Activated naive CD8-positive, alpha-beta T cell treated with anti-CD3 and anti-CD28 coated beads, Interleukin-2, amount 10 ng/mL, durations not matched to agents 7 days and 5 days (primary cell): ENCODE measurements at places on chromosomes 12 and 14.

GRCh38 chr12:50933459-50934124, 18.8 kb upstream of the HIGD1C start:
- no peak for DNase-seq

- no peak for DNase-seq
Observed at GRCh38 chr12:26231921-26232320, 36.5 kb downstream of the SSPN start.

- no peak for DNase-seq
Observed at GRCh38 chr12:129068684-129069083, 215.4 kb downstream of the GLT1D1 start.

DNA sequence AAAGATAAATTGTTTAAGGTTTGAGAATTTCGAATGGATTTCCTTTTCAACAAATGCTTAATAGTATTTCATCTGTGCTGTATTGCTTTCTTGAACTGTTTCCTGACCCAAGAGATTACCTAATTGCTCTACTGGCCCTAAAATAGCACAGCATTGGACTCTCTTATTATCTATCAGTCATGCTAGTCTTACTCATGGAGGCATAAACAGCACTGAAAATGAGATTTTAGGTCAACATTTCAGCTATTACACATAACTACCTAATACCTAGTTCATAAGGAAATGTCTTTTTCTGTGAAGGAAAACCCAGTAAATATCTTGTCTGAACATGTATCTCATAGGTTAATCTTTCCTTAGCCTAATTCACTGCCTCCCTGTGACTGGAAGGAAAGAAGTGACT, 4.3 kb upstream of the ABCD2 start:
- no peak for DNase-seq

DNA sequence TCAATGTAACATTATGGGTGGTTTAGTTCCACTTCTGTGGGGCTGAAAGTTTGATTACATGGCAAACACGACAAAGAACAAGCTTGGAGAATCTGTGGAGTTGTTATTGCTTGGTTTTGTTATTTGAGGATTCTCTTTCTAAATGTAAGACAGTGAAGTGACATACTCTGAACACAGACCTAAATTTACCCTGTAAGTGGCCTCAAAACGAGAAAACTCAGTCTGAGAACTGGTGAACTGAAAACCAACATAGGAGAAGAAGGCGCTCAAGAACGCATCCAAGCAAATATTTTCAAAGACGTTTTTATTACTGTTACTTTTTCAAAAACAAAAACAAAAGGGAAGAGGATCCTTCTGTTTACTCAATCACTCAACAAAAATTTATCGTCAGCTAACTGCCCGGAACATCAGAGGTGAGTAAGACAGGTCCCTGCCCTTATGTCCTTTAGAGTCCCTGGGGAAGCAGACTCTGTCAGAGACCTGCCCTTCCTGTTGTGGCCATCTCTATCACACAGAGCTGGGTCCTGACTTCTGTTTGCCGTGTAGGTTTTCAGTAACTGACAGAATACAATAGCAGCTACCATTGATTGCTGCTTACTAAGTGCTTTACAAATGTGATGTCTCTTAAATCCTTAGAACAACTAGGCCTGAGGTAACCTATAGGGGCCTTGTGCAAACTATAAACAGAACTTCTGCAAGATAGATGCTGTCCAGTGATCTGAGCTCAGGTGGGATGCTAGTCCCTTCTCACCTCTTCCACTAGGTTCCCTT, 79.3 kb upstream of the C12orf71 start:
- no peak for DNase-seq

DNA sequence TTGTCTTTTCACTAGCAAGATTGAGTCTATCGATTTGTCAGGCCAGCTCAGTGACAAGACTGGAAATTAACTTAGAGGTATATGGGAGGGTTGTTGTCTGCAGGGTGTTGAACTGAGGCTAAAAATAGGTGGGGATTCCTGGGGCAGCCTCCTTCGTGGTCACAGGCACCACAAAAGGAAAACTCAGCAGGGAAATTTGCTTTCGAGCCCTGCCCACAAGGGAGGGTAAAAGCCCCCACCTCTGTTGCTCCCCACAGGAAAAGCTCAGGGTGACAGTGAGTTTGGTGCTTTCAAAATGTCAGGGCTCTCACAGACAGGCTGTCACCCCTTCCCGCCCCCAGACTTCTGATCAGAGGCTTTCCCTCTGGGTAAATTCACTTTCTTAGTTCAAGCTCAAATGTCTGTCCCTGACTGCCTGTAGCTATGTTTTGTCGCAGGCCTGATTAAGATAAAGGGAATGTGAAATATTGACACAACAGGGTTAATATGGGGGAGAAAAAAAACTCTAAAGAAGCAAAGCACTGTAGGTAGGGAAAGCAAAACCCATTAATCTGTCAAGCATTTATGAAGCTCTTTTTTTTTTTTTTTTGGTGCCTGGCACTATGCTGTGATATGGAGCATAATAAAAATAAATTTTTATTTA, 11.7 kb upstream of the NFKBIA start:
- DNase-seq: peak; percentile 51

- no peak for DNase-seq
Observed at GRCh38 chr14:61090432-61091216, 109.6 kb downstream of the SLC38A6 start.

DNA sequence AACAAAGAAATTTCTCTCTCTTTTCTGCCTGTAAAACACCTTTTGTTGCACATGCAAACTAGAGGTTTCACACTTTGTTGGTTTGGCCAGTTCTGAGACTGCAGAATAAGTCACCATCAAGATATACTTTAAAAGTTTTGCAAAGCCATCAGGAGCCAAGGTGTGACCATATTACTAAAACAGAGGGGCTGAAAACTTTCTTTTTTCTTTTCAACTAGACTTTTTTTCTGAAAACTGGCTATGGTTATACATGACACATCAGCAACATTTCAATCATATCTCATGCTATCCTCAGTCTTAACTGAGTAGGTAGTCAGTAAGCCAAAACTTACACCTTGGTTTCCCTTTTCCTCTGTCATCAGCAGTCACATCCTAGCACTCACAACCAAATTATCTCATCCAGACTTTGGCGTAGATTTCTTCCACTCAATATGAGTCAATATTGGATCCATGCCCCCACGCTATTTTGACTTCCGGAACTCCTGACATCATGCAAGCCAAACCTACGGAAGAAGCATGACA, 4.1 kb upstream of the IFNG start:
- DNase-seq: no peak

DNA sequence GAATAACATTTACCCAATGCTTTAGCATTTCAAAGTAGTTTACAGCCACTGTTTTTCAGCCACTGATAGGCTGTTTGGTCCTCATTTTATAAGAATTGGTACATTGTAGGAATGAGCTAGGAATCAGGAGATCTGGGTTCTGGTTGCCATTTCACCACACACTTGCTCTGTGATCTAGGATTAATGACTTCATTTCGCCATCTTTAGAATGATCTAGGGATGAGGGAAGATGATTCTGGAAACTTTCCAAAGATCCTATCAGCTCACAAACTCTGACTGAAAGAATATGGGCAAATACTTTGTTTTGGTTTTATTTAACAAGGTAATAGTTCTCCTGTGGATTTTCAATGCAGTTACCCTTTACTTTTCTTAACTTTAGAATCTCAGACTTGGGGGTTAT, 155.0 kb downstream of the GCH1 start:
- no peak for DNase-seq

DNA sequence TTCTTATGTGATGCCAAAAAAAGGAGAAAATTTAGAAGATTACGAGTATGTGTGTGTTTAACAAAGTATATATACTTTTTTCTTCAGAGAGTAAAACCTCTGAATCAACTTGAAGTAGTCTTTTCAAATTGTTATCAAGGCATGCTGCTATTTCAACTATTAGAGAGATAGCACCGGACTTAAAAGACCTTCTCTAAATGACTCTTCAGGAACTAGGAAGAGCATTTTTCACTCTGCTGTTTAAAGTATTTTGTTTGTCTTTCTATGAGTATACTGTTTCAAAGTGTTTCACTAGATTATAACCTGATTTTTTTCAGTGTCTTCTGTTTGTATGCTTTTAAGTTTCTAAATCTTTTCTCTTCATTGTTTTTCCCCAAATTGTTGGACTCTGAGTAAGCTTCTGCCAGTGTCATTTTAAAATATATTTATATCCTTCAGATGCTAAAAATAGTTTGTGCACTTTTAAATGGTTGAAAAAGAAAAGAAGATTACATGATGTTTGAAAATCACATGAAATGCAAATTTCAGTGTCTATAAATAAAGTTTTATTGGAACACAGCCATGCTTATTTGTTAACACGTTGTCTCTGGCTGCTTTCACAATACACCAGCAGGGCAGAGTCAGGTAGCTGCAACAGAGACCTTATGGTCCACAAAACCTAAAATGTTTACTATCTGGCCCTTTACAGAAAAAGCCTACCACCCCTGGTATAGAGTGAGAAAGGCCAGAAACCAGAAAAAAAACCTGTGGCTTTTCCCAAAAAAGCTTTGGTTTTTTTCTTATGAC, 21.3 kb downstream of the CRADD start:
- DNase-seq: no peak

DNA sequence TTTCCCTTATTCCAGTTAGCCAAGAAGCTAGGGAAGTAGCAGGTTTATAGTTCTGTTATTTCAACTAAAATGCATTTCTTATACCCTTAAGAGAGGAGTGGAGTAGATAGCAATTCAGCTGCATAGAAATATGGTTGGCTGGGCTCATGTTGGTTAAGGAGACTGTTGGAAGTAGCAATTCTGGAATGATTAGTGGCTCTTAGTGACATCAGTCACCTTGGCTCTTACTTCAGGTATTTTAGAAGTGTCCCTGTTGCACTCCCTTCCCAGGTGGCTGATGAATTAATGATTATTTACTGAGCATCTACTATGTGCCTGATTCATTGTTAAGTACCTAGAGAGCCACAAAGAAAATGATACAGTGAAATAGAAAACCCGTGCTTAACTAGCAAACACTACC, 128.1 kb downstream of the MGST1 start:
- no peak for DNase-seq

DNA sequence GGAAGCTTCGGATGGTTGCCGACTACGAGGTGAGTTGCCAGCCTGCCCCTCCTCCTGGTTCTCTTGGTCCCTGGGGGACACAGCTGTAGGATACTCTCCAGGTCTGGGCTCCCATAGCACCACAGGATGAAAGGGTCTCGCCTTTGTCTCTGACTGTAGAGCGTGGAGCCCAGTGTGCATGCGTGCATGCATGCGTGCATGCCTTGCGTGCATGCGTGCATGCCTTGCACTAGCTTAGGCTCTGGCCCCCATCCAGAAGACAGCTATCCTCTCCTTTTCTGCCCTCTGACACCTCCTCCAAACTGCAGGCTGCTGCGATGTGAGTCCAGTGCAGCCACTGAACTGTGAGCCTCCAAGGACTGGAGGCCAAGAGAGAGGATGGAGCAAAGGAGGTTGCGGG, 19.1 kb downstream of the NGB start:
- no peak for DNase-seq

DNA sequence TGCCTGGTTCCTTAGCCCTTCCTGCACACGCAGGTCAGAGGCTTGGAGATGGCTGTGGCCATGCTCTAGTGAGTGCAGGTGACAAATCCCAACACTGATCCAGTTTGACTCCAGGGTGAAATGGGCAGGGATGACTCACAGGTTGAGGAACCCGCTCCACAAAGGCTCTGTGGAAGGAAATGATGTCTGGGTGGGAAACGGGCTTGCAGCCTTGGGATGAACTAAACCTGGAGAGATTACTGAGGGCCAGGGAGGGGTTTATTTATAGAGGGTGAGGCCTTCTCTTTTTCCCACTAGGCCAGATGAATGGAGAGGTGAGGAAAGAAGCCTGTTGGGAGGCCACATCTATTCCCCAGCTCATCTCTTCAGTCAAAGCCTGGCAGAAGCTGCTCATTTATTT, 29.3 kb upstream of the EMP1 start:
- DNase-seq: no peak

GRCh38 chr12:78797196-78797931, 67.2 kb upstream of the SYT1 start:
- DNase-seq: no peak

DNA sequence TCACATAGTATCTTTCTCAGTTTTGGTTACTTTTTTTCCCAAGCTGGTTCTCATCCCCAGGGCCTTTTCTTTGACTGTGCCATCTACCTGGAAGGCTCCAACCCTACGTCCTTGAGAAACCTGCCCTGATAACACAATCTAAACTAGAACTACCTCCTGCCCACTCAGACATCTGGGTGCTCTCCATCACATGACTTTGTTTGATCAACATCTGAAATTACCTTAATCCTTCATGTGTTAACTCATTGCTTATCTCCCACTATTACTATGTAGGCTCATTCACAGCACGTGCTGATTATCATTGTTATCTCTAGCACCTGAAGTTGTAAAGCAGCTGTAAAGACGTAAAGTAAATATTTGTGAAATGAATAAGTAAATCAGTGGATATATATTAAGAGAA, 784.0 kb downstream of the TMTC2 start:
- no peak for DNase-seq

- no peak for DNase-seq
Observed at GRCh38 chr12:98446060-98446459, 69.3 kb upstream of the TMPO start.

DNA sequence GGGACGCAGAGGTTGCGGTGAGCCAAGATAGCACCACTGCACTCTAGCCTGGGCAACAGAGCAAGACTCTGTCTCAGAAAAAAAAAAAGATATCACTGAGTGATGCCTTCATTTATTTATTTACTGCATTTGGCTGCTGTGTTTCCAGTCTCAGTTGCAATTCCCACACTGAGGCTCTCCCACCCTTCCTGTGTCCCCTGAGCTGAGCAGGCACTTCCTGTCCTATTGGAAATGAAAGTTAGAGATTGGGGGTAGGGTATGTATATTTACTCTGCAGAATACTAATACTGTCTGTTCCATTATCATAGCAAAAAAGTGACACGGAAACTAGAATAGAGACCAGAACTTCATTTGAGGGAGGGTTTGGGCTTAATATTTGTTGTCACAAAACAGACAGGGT, 1.6 kb upstream of the RBMS2 start:
- DNase-seq: no peak

DNA sequence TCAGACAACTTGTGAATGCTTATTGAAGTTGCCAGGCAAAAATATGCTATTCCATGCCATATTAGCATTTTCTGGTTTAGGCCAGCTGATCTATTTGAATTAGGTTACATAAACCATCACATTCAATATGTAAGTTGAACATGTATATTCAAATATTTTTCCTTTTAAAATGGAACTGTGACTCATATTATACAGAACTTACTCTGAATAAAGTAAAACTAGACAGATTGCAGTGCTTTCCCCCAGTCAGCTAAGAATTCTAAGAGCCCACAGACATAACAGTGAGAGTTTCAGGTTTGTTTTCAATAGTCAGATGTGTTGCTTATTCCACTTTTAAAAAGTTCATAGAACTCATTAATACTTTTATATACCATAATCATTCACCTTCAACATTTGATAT, 119.8 kb downstream of the MGST1 start:
- DNase-seq: no peak
